ENCODE measurements at places on chromosomes 4 and X. TPM values are rescaled to one million over a fixed set of nuclear protein-coding genes. Genes with fewer than 3 reads are reported as not detected.

MSANTD1 gene
- total RNA-seq: not detected

DNA sequence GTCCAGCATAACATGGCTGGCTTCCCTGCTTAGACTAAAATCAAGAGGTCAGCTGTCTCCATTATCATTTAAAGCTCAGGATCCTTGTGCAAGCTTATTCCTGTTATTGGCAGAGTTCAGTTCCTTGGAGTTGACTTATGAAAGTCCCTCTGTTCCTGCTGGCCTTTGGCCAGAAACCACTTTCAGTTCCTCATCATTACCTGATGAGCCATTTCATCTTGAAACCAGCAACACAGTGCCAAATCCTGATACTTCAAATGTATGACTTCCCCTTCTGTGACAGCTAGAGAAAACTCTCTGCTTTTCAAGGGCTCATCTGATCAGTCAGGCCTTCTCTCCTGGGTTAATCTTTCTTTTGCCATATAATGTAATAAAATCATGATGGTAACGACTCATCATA, 110.6 kb upstream of the FSTL5 start:
- no peak for DNase-seq

SHROOM2 gene
- 10.7 TPM for total RNA-seq

PHEX gene
- 0.32 TPM for total RNA-seq

DNA sequence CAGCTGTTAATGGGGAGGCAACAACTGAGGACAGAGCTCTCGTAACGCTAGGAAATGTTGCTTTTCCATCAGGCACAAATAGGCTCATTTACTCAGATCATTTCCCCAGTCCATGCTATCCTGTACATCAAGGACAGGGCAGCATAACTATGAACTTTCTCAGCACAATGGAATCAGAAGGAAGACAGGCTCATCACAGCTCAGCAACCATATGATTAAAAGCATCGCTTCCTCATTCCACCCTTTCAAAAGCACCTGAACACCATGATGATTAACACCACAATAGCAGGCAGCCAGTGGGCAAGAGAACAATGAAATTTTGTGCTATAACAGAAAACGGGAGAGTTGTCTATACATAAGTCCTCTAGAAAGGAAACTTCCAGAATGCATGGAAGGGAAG, 297.8 kb downstream of the ZNF674 start:
- no peak for DNase-seq

DNA sequence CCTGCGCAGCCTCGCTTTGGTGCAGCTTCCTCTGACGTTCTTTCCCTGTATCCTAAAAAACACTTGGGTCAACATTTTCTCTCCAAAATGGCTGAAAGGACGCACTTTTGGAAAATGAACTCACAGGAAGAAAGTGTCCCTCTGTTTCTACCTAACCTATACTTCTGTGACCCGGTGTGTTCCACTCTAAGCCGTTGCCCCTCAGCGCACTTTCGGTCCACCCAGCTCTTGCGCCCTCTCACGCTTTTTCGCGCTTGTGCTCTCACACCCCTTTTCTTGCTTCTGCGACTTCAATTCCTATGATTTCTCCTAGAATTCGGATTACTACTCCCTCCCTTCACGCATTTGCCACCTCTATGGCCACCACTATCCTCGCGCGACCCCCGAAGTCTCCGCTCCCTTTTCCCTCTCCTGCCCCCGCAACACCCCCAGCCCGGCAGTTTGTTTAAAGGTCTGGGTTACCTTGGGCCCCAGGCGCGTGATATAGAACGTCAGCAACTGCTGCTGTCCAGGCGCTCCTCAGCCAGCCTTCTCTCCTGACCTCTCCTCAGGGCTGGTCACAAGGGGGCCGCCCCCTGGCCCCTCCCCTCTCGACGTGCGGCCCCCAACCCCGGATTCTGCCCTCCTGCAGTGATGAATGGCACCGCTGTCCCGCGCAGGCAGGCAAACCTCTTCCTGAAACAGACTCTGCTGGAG, at the start of gene USP51:
Gene USP51 (minus strand): TSS at position 535 of the 696 bp plus-strand sequence. CDS start 909 bp downstream, outside the sequence.
- DNase-seq: peak; percentile 72

GSX2 gene
- total RNA-seq: 0.53 TPM

DNA sequence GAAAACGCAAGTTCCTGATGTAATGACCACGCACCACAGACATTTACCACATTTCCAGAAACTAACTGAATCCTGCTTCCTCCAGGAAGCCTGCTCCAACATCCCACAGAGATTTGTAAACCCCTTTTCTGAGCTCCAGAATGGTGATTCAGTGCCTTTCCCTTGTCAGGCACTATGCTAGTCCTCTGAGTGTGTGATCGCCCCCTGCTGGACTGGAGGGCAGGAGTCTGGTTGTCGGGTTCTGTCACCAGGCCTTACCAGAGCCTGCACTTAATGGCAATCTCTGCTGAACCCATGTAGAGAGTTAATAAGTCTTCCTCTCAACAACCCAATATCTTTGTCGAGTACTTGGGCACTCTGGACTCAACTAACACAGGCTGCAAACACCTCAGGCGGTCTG, 14.5 kb upstream of the KDM5C start:
- no peak for DNase-seq

VEGFC gene
- total RNA-seq: 8.1 TPM

GRCh38 chrX:106802388-106803275, at the start of gene TBC1D8B:
TBC1D8B (plus strand) TSS chrX:106802673; CDS start chrX:106802854, 181 bp downstream.
- DNase-seq: peak; percentile 78

TLR10 gene
- not detected for total RNA-seq

- no peak for DNase-seq
These were observed 29.5 kb upstream of the BMPR1B start for GRCh38 chr4:94728056-94728766.

MGAT4D gene
- not detected for total RNA-seq

- no peak for DNase-seq
These were observed 111.3 kb downstream of the ZNF674 start for GRCh38 chrX:46433892-46434291.

GLRA2 gene
- total RNA-seq: not detected

AMOT gene
- total RNA-seq: 13.0 TPM

GRCh38 chr4:41296995-41297394, 40.3 kb downstream of the UCHL1 start:
- no peak for DNase-seq

DNA sequence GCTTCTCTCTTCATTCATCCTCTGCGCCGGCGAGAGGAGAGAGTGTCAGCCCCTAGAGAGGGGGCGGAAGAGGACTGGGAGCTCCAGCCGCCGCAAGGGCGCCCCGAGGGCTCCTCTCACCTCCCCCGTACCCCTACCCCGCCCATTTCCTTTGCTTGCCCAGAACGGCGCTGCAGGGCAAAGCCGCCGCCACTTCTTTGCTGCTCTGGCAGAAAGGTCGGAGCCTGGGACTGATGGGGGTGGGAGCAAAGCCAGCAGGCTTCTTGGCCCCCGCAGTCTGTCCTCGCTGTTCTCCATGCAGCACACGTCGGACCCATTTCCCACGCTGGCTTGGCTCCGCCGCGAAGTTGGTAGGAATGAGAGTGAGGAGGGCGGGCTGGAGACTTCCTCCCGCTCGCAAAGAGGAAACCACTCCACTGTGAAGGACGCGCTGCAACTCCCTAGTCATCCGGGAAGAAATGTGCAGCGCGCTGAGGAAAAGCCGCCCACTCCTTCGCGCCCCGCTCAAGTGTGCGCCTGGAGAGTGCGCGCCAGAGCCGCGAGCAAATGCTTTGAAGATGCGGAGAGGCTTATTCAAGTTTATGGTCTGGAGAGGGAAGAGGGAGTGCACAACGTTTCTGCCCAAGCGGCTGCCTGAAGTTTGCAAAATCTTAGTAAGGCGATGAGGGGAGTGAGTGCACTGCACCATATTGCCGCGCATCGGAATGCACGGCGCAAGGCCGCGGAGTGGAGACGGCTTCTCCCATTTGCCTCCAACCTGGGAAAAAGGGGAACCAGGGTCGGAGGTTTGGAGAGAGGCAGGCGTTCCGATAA, 2.8 kb upstream of the PCDH7 start:
- DNase-seq: no peak

POU3F4 gene
- not detected for total RNA-seq

BST1 gene
- 3.9 TPM for total RNA-seq

- DNase-seq: no peak
These were observed 30.3 kb downstream of the ABLIM2 start for GRCh38 chr4:8128100-8128856.

BANK1 gene
- 0.81 TPM for total RNA-seq

MXRA5 gene
- 12.1 TPM for total RNA-seq

GRCh38 chr4:99321241-99322191, at the start of gene ADH1B:
ADH1B (minus strand) TSS chr4:99321401; CDS start chr4:99321331, 70 bp downstream.
- DNase-seq: no peak

- no peak for DNase-seq
These were observed 30.7 kb downstream of the CBR4 start for GRCh38 chr4:168979338-168979737.

CCDC160 gene
- 0.65 TPM for total RNA-seq

- no peak for DNase-seq
These were observed 104.6 kb downstream of the ANAPC4 start for GRCh38 chr4:25481648-25482047.

GPM6B gene
- total RNA-seq: 21.7 TPM

DNA sequence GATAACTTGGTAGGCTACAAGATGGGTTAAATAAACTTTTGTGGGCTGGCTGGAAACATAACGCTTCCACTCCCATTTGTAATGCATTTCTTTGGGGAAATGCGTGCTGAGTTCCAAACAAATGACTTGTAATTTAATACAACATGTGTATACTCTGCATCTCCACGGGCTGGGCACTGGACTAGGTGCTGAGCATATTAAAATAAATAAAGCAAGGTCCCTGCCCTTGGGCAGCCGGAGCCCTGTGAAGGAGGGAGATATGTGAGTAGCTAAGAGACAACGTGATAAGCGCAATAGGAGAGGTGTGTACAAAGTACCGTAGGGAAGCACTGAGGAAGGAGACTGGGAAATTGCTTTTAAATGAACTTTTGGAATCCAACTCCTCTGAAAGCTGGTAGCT, 147.2 kb upstream of the RBPJ start:
- DNase-seq: no peak

Measured in suprapubic skin (tissue), 4 donors.